ENCODE measurements at places on chromosomes 3 and 15. TPM values are rescaled to one million over a fixed set of nuclear protein-coding genes. Genes with fewer than 3 reads are reported as not detected.

- DNase-seq = no peak
Measured at GRCh38 chr3:111739311-111739911, 119.7 kb upstream of the PHLDB2 start.

DNA sequence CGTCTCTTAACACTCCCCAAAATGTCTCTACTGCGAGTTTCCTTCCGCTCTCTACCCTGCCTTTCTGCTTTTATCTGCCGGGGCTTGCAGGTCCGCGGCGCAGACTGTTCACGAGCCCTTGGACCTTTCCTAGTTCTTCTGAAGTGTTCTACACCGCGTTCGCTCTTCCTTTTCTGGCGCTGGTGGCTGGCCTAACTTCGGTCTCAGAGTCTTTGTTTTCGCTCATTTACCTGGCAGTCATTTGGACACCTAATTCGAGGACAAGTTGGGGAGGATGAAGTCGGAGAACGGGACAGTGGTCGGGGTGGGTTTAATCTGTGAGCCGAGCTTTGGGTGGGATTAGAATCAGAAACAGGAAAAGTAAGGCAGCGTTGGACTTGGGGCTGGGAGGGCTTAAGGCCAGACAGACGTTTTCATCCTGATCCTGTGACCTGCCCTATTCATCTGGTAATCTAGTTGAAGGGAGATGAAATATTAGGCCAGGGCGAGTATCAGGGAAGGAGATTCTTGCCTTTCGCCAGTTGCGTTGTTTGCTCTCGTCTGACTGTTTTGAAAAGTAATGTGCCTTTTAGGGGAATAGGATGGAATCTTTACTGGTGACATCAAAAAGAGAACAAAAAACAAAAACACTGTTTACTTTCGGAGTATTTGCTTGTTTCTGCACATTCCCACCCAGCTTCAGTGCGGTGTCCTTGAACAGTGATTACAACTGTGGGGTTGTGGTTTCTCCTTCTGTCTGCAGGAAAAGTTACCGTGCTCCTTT, 1.8 kb downstream of the DIPK2A start:
- DNase-seq = no peak

DNA sequence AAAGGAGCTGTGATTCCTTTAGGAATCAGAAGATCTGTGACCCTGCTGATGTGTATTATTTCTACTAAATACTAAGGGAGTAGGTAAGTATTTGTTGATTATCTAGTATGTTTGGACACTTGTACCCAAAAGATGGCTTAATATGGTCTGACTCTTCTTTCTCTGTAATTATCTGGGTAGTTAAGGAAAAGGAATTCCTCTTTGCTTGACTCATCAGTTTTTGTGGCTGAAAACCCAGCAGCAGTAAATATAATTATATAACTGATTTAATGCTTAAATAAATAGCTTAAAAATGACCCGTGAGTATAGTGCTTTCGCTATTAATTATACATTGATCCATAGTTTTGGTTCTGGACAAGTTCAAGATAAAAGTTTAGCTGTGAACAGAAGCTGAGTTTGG, 155.8 kb downstream of the LRTM1 start:
- no peak for DNase-seq

IL5RA gene
- 5.0 TPM for total RNA-seq

DNA sequence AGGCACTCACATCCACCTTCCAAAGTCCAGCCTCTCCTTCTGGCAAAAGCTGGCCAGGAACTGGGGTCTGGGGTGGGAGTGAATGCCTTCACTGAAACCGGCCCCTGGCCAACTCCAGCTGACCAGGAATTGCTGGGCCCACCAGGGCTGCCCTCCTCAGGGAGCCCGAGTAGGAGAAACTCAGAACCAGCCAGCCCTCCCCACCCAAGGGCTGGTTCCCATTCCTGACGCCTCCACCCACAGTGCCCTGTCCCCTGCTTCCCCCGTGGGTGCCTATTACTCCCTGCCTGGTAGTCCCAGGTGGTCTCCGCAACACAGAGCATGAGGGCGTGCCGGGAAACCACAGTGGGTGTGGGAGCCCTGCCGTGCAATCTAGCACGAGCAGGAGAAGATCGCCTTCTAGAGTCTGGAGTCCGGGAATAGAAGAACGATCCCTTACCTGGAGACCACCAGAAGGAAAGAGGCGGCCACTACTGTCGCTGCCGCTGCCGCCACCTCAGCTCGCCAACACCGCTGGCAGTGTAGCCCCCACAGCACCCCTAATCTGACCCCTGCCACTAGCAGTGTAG, 178.8 kb downstream of the POTEB3 start:
- peak; percentile 60 for DNase-seq

DNA sequence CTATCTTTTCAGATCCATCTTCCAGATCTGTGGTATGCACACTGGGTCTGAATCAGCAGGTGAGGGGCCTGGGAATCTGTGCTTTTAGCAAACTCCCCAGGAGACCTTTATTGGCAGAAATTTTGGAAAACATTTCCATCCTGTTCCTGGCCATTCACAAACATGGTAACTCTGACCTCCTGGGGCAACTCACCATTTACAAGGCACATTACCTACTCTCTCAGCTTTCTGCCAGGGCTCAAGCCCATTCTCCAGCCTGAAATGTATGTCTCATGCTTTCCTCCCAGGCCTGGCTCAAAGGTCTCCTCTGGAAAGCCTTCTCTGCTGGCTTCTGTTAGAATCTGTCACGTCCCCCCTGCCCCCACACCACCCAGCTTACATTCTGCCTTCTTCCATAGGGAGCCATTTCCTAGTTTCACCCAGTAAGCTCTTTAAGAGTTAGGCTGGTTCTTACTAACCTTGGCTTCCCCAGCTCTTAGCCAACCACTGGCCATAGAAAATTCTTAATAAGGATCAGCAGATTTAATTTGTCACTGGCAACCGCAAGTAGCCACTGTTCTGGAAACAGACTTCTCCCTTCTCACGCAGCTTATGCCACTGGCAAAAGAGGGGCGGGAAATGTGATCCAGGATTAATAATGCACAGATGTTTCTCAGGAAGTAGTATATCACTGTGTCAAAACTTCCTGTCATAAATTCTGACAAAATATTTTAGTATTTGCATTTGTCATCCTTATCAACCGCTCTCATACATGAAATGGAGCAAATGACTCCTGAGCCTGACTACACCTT, 55.0 kb downstream of the RORA start:
- no peak for DNase-seq

DNA sequence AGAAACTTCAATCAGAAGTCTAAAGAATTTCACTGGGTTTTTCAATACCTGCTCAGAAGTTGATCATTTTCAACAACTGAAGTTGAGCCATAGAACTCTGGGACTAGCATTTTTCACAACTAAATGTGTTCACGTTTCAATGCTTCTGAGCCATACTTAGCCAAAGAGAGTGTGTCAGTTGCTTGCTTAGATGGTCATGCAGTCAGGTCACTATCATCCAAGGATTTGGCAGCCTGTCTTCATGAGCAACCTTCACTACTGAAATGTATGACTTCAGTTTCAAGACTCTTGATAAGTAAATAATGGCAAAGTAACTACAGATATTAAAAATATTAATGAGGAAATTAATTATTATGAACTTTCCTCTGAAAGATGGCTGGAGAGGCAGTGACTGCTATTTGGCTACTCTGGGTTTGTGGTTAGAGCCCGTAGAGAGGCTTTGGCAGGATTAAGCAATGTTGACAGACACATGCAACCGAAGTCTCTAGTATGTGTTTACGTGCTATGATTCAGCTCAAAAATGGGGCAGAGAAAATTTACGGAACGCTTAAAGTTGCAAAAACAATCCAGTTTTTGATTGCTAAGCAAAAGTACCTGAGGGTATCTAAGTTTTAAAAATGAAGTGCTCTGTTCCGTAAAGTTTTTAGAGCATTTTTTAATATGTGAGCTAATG, 133.8 kb downstream of the GMNC start:
- DNase-seq = no peak

- no peak for DNase-seq
Measured at GRCh38 chr3:52055537-52056351, 627 bp downstream of the DUSP7 start.

All from natural killer cell treated with Interleukin-12 subunit alpha and Interleukin-12 subunit beta and Interleukin-15 and Interleukin-18, amount 100 ng/mL, for 72 hours (primary cell).